ENCODE measurements at places on chromosomes 4 and X.

DNA sequence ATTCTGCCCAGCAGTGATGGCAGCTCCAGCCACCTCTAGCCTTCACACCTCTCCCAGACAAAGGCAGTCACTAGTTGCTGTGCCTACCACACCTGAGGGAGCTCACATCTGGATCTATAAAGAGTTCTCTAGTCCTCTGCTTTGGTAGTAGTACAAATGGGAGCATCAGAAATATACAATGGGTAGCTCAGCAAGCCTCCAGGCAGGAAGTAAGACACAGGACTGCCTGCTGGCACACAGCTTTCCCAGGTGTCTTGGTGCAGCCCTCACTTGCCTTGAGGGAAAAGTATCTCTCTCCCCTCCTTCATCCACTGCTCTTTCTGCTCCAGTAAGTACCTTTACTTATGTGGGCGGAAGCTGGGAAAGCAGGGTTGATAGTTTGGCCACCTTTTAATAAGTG lies 212.9 kb upstream of the SLC7A11 start:
- DNase-seq = no peak

GRCh38 chrX:147803948-147804347 lies 107.8 kb upstream of the FMR1 start:
- DNase-seq = no peak

- DNase-seq = no peak
Measured at GRCh38 chr4:76305033-76305687, 1.4 kb upstream of the STBD1 start.

- DNase-seq = no peak
Measured at GRCh38 chrX:117215683-117216082, 752.9 kb upstream of the CT83 start.

DNA sequence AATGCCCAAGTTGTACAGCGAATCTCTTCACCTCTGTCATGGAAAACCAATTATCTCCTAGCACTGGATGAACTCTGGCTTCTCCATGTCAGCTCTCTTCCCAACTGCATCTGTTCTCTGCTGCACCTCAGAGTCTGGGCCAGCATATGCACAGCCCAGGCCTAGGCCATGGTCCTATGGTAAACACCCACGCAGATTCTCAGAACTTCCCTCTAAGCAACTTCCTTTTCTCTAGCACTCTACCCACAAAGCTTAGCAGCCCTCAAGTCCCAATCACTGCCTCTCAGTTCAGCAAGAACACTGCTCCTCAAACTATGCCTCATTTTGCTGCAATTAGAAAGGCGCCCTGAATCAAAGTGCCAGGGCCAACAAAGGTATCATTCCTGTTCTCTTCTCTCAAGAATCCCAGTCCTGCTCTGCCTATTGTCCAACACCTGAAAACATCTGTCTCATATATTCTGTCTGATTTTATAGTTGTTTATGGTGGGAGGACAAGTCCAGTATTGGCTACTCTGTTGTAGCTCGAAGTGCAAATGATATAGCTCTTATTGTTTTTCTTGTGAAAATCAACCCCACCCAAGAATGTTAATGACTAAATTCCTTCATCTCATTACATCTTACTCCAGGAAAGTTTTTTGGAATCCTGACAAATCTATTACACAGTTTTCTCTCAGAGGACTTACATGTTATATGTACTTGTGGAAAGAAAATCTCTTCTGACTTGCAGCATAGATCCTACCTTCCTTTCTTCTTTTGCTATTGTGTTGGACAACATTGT lies 85.4 kb downstream of the DCHS2 start:
- no peak for DNase-seq

Measured in esophagus muscularis mucosa (tissue), 4 donors.